Activated CD4-positive, alpha-beta T cell treated with anti-CD3 and anti-CD28 coated beads, Interleukin-2, amount 50 U/mL, for 4 hours (primary cell): ENCODE measurements at places on chromosomes 6 and 20.

- DNase-seq, result no peak
These were observed 357.9 kb upstream of the AGPAT4 start for GRCh38 chr6:161631676-161632194.

GRCh38 chr6:170553534-170554012 lies 466 bp upstream of the PSMB1 start:
- DNase-seq, result no peak

- no peak for DNase-seq
These were observed 159.4 kb downstream of the FAXC start for GRCh38 chr6:99189823-99190721.

- DNase-seq, result no peak
These were observed 7.7 kb upstream of the HLA-DMA start for GRCh38 chr6:32960563-32960962.

- DNase-seq, result no peak
These were observed 73.5 kb upstream of the DST start for GRCh38 chr6:56716229-56716628.

- DNase-seq, result no peak
These were observed 164.4 kb downstream of the ZFAND3 start for GRCh38 chr6:37983720-37984501.

DNA sequence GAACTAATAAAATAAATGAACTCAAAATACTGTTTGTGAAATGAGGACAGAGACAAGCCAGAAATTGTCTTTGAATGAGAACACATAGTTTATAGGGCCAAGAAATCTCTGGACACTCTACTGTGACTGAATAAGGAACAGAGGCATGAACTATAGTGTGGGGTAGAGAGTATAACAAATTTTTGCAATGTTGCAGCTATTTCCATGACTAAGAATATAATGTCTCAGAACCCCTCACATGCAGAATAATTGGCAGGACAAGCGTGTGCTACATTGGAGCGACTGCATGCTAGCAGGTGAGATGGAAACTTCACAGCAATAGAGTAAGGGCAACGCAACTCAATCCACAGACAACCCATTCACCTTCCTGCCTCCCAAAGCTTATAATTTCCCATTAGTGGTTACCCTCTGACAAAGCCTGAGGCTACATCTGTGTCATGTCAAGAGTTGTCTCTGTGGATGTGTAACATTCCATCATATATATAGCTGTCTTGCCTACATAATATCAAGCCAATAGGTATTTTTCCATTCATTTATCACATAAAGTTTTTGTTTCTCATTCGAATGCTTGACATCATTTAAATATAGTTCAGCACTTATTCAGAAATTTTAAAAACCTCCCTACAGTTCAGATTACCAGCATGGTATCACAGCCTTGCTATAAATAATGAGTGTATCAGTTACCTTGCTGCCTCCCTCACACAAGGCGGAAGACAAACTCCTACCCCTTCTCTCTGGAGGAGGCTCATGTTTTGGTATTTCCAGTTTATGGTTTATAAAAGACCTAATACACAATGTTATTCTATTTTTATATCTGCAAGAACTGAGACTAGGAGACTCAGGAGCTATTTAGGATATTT lies 47.9 kb upstream of the ECHDC1 start:
- no peak for DNase-seq

GRCh38 chr6:109865968-109866367 lies 112.1 kb upstream of the GPR6 start:
- no peak for DNase-seq

GRCh38 chr6:110596354-110596753 lies 119.9 kb upstream of the SLC22A16 start:
- no peak for DNase-seq

GRCh38 chr20:49697071-49697470 lies 16.6 kb downstream of the B4GALT5 start:
- DNase-seq, result no peak
